CD4-positive, CD25-positive, alpha-beta regulatory T cell (primary cell): ENCODE measurements at places on chromosomes 5 and 9. TPM values are rescaled to one million over a fixed set of nuclear protein-coding genes. Genes with fewer than 3 reads are reported as not detected.

DNA sequence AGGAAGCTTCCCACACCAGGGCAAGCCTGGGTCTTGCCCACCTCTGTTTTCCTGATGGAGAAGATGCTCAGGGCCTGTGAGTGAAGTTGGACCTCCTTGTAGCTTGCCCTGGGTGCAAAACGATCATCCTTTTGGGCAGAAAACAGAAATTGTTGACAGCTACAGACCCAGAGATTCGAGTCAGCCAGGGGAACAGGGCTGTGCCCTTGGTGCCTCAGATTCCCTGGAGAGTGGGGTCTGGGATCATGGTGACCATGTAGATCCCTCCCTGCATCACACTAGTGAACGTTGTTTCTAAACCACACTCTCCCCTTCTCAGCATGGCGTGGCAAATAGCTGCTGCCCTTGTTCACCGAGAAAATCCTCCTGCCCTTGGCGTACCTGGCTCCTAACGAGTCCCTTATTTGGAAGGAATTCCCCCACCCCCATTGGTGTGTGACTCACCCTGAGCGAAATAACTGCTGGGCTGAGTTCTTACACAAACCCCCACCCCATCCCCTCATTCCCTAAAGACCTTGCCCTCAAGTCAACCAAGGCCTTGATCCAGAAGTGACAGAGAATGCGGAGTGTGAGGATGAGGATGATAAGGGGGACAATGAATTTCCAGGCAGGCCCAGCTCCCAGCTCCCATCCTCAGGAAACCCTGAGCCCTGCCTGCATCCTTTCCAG, 1.1 kb upstream of the DCANP1 start:
- no peak for DNase-seq

GRCh38 chr5:93305984-93306383, 275.0 kb downstream of the NR2F1-AS1 start:
- no peak for DNase-seq

GRCh38 chr9:115262477-115262876, 144.5 kb upstream of the TNC start:
- no peak for DNase-seq

DNA sequence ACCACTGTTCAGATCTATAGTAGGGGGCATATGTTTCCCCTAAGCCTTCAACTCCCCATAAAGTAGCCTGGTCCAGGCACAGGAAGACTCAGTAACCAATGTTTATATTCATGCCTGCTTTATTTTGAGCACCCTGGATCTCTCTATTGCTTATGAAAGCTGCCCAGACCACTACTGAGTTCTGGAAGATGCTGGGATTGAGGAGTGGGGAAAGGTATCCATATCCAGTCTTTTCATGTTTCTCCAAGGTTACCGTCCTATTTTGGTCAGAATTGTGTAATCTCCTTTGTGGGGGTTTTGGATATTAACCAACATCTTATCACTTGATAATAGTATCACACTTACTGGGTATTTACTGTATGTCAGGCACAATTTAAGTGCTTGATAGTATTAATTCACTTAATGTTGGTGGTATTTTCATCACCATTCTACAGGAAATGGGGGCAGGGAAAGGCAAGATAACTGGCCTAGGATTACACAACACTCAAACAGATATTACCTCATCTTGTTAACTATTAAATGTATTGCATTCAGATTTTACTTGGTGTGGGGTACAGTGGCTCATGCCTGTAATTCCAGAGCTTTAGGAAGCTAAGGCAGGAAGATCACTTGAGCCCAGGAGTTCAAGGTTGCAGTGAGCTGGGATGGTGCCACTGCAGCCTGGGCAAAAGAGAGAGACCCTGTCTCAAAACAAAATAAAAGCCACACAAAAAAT, 36.3 kb downstream of the RUSC2 start:
- DNase-seq: no peak

GRCh38 chr9:22790329-22790728, 343.7 kb downstream of the DMRTA1 start:
- DNase-seq: no peak

DNA sequence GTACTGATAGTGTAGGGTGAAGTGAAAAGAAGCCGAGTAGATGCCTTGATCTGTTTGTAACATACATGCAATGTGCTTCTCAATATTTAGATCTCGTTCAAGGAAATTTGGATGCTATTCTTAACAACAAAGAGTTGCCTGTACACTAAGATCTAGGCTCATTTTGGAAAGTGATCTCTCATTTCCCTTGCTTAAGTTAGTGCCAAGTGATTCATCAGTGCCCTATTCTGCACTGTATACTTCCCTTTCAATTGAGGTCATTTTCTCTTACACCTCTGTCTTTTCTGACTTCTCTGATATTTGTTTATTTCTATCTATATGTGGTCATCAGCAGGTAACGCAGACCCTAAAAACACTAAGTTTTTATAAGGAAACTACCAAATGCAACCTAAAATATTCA, 528.6 kb upstream of the PTPRD start:
- DNase-seq: no peak

DNA sequence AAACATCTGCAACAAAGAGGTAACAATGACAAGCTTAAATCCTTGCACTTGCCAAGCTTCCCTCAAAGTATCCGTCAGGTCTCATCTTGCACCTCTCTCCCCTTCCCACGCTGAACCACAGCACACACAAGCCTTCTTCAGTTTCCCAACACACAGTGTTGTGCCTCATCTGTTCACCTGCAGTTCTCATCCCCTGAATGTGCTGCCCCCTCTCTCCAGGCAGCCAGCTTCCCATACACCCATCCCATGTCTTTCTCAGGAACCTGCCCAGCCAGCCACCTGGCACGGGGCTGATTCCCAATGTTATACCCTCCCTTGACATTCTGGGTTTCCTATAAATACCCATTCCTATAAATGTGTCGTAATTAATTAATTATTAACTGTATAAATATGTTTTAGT, 314.8 kb downstream of the PRELID2 start:
- DNase-seq: no peak

- no peak for DNase-seq
These were observed 18.6 kb downstream of the HOMER1 start for GRCh38 chr5:79495311-79495710.

DNA sequence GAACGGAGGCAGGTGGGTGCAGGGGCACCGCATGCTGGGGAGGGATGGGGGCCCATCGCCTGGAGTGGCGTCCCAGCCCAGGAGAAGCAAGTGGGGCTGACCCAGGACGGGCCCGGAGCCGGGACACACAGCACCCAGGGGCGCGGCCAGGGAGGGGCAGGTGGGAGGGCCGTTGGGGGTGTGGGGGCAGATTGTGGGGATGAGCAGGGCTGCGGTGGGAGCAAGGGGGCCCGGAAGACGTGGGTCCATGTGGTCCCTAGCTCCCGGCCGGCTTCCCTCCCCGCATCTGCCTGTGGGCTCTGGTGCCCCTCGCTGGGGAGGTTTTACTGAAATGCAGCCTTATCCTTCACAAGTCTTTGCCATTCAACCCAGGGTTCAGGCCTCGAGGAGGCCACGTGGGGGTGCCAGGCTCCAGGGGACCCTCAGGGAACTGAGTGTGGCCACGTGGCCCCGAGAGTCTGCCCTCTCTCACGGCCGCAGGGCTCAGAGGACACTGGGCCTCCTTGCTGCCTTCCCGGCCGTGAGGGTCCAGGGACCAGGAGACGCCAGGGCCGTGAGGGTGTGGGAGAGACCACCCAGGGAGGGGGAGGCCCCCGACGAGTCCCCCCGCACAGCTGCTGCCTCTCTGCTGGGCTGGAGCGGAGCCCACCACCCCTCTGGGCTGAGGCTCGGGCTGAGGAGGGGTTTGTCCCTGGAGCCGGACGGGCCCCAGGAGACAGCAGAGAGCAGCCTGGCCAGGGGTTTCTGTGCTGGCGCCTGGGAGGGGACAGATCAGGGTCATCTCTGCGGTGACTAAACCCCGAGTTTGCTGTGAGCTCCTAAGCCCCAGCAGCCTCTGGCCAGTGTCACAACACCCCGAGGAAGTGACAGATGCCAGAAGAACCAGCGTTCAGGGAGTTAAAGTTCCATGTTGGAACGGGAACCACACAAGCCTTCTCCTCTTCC, 35.2 kb downstream of the SLC9A3 start:
- no peak for DNase-seq

- no peak for DNase-seq
These were observed 232.0 kb downstream of the IRX1 start for GRCh38 chr5:3827624-3828023.

GRCh38 chr9:128494108-128494745, 10.3 kb upstream of the GLE1 start:
- no peak for DNase-seq

DNA sequence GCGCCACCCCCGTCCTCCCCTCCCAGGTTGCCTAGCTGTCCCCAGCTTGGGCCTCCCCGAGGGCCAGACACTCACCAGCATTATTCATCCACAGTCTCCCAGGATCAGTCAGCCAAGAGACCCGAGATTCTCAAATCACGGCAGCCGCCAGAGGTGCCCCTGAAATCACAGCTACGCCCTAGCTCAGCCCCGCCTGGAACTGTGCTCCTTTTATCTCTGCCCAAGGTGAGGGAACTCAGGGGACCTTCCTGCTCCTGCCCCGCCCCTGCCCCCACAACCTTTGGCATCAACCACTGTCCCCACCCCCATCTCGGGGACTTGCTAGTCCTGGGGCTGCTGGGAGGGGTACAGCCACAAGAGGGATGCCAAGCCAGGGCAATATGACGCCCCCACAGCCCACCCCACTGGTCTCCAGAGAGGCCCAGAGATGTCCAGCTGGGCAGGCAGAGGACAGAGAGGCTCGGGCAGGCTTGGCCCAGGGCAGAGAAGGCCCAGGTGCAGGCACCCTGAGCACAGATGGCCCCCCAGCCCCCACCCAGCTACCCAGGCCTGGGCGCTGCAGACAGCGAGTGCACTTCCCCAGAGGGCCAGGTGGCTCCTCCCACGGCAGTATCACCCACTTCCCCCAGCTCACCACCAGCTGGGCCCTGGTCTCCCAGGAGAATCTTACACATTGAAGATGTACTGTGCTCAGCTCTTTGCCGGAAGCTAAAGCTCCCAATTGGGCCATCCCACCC, at the start of gene FUT7:
TSS of gene FUT7 (minus strand) at position 185 of the 737 bp plus-strand sequence. CDS start at position 88, 97 bp downstream.
- DNase-seq: no peak

- DNase-seq: no peak
These were observed 13.8 kb downstream of the CNTRL start for GRCh38 chr9:121088576-121088975.

C8G gene
- polyA plus RNA-seq: not detected

CDKN2AIPNL gene
- polyA plus RNA-seq: 32.4 TPM

PRR16 gene
- not detected for polyA plus RNA-seq

ZNF883 gene
- 1.1 TPM for polyA plus RNA-seq
